ENCODE measurements at places on chromosomes 5 and 9. TPM values are rescaled to one million over a fixed set of nuclear protein-coding genes. Genes with fewer than 3 reads are reported as not detected.

DNA sequence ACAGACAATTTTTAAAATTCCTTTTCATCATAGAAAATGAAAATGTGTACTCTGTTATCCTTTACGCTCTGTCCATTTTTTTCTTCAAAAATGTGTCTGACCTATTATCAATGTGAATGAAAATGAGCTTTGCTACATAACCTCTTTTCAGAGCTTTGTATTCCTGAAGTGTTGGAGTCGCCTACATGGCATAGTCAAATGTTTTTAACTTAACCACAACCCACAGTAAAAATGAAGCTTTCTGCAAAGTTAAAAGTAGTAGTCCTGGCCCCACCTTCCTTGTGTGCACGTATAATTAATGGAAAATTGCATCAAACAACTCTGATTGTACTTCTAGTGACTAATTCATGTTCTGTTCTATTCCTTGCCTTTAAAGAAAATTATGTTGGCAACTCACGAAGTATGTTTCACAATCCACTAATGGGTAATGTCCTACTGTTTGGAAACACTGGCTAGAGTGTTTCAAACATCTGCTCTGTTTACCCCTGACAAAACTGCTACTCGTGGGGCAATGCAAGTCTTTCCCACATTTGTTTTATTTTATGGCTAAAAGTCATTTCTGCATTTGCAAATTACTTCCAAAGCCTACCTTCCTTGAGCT, 18.6 kb upstream of the PSAT1 start:
- DNase-seq, result no peak

Gene LAMC3
- 0.71 TPM for total RNA-seq

DNA sequence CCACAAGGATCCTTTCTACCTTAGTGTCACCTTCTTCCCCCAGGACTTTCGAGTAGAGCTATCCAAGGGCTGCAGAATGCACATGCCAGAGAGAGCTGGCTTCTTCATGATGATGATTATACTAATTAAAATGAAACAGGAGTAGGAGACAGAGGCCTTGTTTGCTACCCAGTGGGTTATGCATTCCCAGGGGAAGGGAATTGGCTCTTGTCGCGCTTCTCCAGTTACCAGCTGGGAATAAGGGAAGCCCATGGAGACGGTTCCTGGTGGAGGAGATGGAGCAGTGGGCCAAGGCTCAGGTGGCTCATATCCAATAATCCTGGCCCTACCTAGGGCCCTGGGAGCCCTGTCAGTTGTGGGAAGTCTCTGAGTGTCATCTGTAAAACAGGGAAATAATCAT, 65.1 kb downstream of the WWC1 start:
- no peak for DNase-seq

Gene C5orf63
- 6.9 TPM for total RNA-seq
